Progenitor cell of endocrine pancreas (in vitro differentiated cells): ENCODE measurements at places on chromosomes 6 and 20.

DNA sequence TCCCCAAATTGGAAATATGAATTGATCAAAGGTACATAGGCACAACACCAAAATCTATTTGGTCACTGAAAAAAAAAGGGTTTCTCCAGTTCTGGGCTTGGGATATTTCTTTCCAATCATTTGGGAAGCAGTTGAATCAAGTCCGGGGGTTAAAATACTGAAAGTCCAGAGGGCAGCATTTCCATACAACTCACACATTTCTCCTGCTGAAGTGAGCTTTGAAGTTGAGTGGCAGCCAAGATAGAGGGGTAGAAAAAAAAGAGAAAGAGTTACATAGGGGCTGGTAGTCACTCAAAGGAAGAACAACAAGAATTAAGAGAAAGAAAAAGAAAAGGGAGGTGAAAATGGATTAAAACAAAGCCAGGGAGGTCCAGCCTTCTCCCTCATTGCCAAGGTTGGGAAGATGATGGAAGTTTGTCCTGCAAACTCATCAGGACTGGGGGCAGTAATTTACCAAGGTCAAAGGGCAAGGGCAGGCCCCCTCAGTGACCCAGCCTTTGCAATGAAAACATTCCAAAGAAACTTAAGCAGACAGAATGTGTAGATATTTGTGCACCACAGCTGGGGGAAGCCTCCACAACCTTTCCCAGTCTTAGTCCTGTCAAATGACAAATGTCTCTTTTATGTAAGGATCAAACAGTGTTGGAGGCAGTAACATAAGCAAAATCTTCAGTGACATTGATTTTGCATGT lies 525.3 kb upstream of the JARID2 start:
- no peak for DNase-seq

DNA sequence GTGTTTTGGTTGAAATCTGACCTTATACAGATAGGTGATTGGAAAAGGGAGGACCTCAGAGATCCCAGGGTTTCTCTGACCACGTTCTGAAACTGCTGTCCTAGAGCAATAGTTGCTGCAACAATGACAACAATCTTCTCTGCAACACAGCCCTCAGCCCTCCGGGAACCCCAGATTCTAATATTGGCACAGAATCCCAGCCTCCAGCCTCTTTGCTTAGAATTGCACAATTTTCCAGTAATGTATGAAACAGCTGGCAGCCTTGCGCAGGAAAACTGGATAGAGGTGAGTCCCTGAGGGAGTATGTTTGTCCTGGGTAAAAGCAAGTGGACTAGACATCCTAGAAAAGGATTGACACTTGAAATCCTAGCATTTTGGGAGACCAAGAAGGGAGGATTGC lies 30.4 kb upstream of the PNRC1 start:
- no peak for DNase-seq

GRCh38 chr6:16511723-16512489 lies 249.4 kb downstream of the ATXN1 start:
- DNase-seq, result no peak

- no peak for DNase-seq
Measured at GRCh38 chr6:14817074-14817473, 428.8 kb upstream of the JARID2 start.

DNA sequence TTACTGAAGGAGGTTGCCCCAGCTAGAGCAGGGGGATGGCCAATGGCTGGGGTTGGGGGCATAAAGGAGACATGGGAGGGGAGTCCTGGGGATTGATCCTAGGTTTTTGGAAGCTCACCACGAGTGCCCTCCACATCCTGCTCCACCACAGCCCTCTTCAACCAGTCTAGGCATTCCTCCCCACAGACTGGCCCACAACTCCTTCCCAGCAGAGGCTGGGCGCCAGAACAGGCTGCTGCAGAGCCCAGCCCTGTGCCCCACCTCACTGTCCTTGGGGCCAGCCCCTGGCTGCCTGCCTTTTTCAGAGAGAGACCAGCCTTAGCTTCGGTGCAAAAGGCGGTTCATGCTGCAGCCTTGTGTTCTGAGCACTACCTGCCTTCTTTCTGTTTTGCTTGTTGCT lies 16.4 kb downstream of the RPP40 start:
- no peak for DNase-seq

DNA sequence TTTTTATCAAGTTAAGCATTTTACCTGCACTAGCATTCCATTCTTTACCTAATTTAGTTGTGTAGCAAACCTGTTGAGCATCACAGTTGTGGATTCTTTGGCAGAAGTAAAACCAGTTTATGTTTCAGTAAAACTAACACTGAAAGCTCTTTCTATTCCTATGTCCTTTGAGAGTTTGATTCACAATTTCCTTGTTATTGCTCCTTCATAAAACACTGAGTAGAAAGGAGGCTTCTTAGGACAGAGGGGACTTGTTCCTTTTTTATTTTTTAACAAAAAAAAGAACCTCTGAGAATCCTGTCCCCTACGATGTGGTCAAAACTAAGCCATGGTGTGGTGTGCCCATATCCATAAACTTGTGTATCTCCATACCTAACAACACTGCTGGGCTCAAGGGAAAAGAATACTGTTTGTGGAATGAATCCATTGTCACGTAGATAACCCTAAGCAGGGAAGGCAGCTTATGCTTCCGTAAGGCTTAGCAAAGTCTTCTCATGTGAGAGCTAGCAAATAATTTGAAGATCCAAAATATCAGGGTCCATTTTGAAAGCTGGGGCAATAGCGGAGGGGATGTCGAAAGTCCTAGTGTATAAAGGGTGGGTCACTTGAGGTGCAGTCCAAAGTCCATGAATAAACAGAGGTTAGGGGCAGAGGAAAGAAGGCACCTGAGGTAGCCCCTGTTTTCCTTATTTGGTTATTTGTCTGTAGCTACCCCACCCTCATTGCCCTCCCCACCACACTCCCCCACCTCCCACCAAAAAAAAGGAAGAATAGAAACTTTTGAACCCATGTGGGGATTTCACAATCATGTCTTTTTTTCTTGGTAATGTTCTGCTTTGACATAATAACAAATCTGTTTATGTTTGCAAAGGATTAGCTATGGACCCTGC lies 71.0 kb downstream of the PLAGL1 start:
- no peak for DNase-seq
